ENCODE measurements at places on chromosomes 5 and 9.

DNA sequence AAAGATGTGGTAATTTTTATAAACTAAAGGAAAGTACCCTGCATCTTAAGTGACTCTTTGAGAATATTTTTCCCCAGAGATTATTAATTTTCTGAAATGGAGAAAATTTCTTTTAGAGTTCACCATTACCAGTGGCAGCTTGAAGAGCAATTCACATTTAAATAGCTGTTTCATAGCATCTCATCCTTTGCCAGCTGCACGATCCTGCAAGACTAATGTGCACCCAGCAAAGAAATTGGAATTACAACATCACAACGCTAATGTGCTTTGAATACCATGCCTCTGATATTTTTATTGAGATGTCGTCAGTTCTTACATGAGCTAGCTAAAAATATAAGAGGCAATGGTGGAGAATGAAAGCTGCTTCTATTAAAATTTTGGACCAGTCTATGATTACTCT, 423.5 kb downstream of the TAF11L14 start:
- no peak for DNase-seq

- DNase-seq, result peak; percentile 17
Observed at GRCh38 chr5:35626108-35626507, 8.4 kb downstream of the SPEF2 start.

DNA sequence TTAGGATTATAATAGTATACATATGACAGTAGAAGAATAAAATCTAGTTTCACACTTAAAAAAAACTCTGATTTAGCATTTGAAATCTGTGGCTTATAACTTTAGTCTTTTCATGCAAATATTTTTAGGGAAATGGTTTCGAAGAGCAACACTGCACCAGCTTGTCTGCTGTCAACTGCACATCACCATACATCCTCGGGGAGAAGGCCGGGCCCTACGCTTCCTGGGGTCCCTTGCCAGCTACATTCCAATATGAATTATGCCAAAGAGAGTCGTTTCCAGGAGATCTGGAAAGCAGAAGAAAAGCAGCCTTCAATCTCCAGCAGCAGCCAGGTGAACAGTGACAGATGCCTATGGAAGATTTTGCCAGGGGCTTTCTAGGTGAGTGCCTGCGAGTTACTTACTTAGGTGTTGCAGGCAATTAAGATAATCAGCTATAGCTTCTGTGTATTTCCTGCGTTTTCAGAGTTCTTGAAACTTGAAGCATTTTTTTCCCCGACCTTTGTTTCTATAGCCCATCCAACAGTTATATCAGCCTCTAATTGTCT, 166.8 kb downstream of the TRPM3 start:
- DNase-seq, result no peak

DNA sequence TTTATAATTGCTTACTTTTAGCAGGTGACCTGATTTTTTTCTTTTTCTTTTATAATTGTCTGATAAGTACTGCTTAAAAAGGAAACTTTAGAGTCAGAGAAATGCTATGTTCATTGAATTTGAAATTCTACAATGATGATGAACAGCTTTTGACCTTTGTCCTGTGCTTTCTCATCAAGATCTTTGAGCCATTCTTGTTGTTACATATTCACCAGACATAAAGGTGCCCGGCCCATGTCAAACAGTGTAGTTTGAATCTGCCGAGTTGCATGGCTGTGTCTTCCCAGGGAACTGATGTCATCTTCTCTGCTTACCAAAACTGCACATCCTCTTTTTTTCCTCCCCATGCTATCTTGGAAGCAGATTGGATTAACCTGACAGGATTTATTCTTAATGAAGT, 163.6 kb downstream of the LRRC70 start:
- no peak for DNase-seq

GRCh38 chr5:121503111-121503840, 348.4 kb upstream of the FTMT start:
- no peak for DNase-seq

- DNase-seq, result no peak
Observed at GRCh38 chr5:141868541-141868940, 9.7 kb downstream of the PCDH1 start.

DNA sequence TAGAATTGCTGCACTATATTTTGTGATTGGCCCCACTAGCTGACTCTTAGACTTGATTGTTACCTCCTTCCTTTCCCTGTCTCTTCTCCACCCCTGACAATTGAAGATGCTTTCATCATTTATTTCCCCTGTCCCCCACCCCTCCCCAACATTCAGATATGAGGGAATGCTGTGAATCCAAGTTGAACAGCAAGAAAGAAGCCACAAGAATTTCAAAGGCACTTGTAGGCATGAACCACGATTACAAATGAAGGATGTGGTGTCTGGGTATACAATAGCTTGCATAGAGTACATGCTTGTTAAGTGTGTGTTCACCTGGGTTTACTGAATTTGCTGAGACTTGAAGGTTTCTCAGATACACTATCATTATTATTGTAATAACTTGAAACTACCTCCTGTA, 78.3 kb upstream of the TRIO start:
- peak; percentile 40 for DNase-seq

DNA sequence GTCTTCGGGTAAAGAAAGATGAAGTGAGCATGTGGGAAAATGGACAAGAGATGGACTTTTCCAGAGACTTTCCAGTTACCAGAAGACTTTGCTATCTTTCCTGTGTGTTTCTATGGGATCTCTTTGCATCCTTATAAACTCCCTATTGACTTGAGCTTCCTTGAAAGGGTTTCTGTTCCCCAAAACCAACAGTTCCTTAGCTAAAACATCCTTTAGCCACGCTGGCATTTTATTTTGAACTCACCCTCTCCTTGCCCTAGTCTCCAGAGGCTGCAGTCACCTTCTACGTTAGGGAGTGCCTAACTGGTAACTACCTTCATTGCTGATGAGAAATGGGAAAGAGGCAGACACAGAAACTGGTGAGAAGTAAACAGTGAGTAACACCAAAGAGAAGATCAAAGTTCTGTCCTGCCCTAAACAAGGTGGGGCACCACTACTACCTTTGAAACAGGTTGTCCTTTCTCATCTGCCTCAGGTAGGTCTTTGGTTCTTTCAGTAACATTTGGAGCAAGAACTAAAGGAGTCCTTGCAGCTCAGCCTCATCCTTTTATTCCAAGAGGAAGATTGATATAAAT, 402.9 kb downstream of the ENC1 start:
- DNase-seq, result no peak

DNA sequence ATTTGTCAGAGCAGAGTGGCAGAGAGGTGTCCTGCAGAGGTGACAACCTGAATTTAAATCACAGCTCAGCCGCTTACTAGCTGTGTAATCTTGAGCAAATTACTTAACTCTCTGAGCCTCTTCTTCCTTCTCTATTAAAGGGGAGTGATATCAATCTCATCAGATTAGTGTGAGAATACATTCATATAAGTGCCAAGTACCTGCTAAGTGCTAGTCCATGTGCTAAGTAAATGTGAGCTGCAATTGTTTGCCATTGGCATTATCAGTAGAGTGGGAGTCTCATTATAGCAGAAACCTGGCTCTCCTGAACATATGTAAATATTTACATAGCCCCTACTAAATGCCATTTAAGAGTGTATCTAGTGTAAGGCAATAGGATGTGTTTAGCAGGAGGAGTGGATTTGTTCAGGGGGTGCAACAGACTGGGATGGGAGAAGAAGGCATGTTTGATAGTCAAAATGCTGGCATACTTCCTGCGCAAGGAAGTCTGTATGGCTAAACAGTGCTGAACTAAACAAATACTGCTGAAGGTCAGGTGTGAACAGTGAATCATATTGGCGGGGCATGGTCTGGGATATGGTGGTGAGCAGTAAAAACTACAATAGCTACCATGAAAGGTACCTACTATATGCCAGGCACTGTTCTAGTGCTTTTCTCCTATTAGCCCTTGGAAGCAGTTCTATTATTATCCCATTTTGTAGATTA, 74.5 kb downstream of the F2RL2 start:
- no peak for DNase-seq

DNA sequence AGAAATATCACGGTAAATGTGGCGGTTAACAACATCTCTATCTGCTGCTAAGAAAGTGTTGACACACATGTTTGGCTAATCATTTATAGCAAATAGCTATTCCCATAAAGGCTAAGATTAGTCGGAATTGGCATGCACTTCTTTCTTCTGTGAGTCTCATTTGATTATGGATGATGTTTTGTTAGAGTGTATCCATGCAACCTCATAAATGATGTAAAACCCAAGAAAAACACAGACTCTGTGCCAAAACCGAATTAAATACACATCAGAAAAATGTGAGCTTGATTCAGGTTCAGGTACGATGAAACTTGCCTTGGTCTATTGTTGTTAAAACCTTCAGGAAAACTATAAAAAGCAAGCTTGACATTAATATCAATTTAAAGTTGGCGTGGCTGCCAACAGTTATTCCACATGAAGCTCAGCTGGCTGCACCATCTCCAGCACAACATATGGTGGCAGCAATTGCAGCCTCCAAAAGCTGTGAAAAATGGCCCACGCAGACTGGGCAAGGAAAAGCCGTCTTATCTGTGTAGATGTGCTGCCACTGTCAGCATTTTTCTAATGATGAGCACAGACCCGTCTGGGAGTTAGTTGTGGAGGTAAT, 41.1 kb upstream of the ICE1 start:
- no peak for DNase-seq

- DNase-seq, result no peak
Observed at GRCh38 chr5:138543730-138544104, 681 bp upstream of the ETF1 start.

- no peak for DNase-seq
Observed at GRCh38 chr5:77325921-77326541, 115.6 kb downstream of the PDE8B start.

- no peak for DNase-seq
Observed at GRCh38 chr9:107270082-107270481, 13.0 kb upstream of the RAD23B start.

GRCh38 chr9:79817438-79818004, 245.8 kb downstream of the TLE4 start:
- no peak for DNase-seq

- no peak for DNase-seq
Observed at GRCh38 chr5:65108786-65109743, 340.3 kb downstream of the CWC27 start.

DNA sequence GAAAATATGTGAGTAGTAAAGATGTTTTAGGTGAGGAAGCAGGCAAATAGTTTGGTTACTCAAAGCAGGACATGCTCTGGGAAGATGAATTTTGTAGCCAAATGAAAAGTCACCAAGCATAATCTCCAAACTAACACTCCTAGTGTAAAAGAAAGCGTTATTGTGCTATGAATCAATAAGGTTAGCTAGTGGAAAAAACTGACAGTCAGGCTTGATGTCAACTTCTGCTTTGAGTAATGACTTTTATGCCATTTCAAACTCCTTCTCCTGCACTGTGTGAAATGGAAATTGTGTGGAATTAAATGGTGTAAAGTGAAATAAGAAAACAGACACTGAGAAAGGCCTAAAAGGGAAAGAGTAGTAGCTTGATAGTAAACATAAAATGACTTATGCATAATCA, 637.2 kb upstream of the DMAC1 start:
- no peak for DNase-seq

GRCh38 chr9:5430912-5431311, 6.8 kb downstream of the PLGRKT start:
- no peak for DNase-seq

- DNase-seq, result peak; percentile 3
Observed at GRCh38 chr5:113378959-113379541, 55.7 kb downstream of the TSSK1B start.

GRCh38 chr5:176899946-176900779, 1.0 kb upstream of the HK3 start:
- no peak for DNase-seq

GRCh38 chr9:75504721-75505120, 385.8 kb upstream of the PCSK5 start:
- no peak for DNase-seq

GRCh38 chr5:123545506-123545905, 33.5 kb downstream of the CSNK1G3 start:
- DNase-seq, result no peak

DNA sequence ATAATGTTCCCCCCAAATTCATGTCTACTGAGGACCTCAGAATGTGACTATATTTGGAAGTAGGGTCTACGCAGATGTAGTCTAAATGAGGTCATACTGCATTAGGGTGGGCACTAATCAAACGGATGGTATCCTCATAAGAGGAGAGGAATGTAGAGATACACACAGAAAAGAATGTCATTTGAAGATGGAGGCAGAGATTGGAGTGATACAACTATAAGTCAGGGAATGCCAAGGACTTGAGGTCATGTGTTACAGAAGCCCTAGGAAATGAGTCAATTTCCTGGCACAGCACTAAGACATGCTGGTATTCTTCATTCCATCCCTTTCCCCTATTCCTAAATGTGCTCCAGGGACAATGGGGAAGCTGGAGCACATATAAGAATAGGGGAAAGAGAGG, 758 bp upstream of the PDCD1LG2 start:
- peak; percentile 98 for DNase-seq

- no peak for DNase-seq
Observed at GRCh38 chr5:79081779-79082178, 12.2 kb downstream of the BHMT2 start.

DNA sequence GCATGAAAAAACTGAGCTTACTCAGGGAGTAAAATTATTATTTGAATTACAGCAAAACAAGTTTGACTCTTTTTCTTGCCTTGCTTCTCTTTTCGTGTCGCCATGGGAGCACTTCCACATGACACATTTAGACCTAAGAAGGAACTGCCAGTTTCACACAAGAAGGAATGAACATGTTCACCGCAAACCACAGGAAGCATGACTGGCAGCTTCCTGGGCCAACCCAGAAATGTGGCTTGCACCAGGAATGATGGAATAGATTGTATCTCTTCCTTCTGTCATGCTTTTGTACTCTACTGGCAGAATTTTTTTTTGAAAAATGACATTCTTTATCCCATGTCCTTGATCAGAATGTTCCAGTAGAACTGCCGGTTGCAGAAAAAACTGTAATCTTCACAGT, 32.9 kb upstream of the MAN2A1 start:
- DNase-seq, result peak; percentile 84

- DNase-seq, result no peak
Observed at GRCh38 chr9:76559286-76559685, 100.3 kb downstream of the GCNT1 start.

GRCh38 chr9:113364951-113365350, 11.8 kb downstream of the HDHD3 start:
- DNase-seq, result no peak

DNA sequence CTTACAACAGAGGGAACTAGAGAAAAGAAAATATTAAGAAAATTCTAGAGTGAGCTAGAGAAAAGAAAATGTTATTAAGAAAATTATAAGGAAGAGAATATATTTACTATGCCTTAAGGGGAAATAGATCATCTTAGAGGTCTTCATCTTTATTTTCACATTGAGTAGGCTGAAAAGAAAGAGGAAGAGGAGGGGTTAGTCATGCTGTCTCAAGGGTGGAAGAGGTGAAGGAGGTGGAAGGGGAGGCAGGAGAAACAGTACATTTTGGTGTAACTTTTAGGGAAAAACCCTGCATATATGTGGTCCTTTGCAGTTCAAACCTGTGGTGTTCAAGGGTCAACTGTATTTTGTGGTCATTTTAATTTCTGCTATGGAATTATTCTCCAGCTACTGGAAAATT, 46.6 kb downstream of the PPIP5K2 start:
- no peak for DNase-seq
